NCI-H526 (cell line): ENCODE measurements at places on chromosomes 11 and 22.

GRCh38 chr11:12212174-12212820 lies 101.9 kb downstream of the MICAL2 start:
- no peak for DNase-seq

GRCh38 chr11:117642396-117642795 lies 154.6 kb downstream of the DSCAML1 start:
- no peak for DNase-seq

DNA sequence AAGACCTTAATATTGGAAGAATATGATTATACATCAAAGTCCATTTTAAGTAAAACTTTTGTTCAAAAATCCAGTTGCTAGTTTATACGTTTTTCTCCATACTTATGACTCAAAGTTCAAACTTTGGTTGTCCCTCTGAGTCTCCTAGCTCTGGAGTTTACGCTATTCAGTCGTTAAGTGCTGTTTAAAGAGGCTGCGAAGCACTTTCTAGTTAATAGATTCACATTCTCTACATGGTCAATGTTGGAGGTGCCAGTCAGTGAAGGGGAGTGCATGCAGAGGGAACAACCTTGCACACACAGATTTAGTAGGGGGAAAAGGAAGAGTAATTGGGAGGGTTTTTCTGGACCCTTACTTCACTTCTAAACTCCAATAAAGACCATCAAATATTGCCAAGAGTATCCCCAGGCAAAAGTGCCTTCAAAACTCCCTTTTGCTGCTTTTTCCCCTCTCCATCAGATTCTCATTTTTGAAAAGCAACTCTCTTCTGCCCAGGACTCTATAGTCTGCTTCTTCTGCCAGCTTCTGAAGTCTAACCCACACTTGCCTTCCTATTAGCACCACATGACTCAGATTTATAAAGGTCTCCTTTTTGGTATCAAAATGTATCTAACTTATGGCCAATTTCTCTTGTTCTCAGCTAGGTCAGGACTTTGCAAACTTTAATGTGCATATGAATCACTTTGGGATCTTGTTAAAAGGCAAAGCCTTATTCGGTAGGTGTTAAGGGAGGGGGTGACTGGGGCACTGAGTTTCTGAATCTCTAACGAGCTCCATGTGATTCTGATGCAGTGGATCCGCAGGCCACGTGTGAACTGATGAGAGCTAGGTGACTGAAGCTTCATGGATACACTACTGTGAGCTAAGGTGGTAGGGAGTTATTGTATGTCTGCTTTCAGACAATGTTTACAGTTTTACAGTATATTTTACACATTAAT lies 96.2 kb upstream of the MTMR2 start:
- DNase-seq, result no peak

DNA sequence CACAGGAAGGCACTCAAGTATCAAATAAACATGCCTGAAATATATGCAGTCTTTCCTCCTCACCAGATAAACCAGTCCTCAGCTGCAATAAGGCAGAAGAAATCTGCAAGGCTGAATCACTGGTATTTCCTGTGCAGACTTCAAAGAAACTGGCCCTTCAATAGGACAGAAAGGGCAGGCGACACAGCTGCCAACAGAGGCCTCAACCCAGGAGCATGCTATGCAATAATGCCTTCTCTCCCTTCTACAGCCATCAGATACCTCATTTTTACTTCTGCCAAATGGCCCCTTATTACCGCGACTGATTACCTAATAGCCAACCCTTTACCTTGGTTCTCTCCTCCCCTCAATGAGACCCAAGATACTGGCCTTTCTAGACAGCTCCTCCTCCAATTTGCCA lies 8.0 kb downstream of the NUMA1 start:
- no peak for DNase-seq

GRCh38 chr11:117829369-117829725 lies 4.8 kb upstream of the FXYD2 start:
- DNase-seq, result no peak

DNA sequence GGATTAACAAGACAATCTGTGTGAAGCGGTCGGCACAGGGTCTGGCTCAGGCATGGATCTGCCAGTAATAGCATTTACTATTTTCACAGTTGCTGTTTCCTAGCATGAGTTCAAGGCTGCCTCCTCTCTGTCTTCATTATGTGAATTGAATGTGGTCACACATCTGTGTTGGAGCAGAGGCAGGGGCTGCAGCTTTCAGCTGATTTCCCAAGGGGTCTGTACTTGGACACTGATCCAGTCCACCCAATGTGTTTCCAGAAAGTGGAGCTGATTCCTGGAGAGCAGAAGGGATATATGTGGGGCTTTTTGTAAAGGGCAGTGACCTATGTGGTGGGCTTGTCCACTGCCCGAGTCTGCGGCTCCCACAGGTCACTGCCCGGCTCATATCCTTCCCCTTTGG lies 3.5 kb upstream of the CELSR1 start:
- DNase-seq, result no peak

GRCh38 chr11:15655552-15655951 lies 540.8 kb downstream of the INSC start:
- DNase-seq, result no peak

DNA sequence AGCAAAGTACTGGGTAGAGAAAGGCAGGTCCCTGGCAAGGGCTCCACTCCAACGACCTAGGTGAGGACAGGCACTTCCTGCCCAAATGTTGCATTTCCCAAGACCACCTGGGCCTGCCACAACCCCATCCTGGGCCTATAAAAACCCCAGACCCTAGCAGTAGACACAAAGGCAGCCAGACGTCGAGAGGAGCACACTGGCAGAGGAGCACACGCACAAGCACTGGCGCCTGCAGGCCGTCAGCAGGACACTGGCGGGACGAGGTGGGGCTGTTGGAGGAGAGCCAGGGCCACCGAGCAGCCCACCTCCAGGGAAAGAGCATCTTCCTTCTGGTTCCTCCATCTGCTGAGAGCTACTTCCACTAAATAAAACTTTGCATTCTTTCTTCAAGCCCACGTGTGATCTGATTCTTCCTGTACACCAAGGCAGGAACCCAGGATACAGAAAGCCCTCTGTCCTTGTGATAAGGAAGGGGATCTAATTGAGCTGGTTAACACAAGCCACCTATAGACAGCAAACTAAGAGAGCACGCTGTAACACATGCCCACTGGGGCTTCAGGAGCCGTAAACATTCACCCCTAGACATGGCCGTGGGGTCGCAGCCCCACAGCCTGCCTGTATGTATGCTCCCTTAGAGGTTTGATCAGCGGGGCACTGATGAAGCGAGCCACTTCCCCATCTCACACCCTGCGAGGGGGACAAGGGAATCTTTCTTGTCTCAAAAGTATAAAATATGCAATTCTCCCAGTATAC lies 89.7 kb upstream of the MTMR2 start:
- no peak for DNase-seq

DNA sequence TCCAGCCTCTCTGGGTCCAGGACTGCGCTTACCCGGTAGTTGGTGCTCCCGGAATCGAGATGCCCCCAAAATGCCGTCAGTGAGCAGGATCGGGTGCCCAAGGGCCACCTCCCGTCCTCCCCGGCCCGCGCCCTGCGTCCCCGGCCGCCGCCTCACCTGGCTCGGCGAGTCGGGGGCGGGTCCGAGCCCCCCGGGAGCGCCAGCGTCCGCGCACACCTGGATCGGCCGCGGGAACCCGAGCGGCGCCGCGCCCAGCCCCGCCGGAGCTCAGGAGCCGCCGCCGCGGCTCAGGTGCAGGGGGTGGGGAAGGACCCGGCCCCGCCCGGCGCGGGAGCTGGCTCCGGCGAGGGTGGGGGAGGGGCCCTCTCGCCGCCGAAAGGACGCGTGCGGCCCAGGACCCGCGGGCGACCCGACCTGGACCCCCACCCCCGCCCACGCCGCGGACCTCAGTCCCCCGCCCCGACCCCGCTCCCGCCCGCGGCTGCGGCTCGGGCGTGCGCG lies at the start of gene SHANK2:
TSS of gene SHANK2 (minus strand) at position 309 of the 501 bp plus-strand sequence. CDS start 105,251 bp downstream, outside the sequence.
- DNase-seq, result no peak

DNA sequence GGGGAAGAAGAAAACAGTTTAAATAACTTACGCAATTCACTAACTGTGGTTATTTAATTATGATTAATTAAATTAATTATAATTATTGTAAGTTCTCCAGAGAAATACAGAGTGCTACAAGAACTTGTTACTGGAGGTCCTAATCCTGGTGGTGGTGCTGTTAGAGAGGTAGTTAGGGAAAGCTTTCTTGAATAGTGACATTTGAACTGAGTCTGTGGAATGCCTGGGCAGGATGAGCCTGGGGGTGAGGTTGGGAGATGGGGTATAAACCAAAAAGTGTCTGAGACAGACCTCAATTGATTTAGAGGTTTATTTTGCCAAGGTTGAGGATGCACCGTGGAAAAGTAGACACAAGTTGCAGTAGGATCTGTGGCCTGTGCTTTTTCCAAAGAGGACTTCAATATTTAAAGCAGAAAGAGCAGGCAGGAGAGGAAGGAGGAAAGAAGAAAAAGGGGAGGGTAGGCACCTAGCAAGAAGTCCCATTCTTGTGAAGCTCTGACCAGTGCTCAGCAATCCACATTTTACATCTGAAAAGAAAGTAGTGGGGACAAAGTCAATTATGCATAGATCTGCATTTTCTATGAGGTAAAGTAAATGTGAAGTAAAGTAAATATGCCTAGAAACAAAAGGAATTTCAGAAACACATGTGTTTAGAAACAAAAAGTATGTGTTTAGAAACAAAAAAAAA lies 4.4 kb upstream of the ZNF202 start:
- no peak for DNase-seq

- peak; percentile 82 for DNase-seq
Measured at GRCh38 chr22:17257121-17258001, 38.1 kb upstream of the ADA2 start.

DNA sequence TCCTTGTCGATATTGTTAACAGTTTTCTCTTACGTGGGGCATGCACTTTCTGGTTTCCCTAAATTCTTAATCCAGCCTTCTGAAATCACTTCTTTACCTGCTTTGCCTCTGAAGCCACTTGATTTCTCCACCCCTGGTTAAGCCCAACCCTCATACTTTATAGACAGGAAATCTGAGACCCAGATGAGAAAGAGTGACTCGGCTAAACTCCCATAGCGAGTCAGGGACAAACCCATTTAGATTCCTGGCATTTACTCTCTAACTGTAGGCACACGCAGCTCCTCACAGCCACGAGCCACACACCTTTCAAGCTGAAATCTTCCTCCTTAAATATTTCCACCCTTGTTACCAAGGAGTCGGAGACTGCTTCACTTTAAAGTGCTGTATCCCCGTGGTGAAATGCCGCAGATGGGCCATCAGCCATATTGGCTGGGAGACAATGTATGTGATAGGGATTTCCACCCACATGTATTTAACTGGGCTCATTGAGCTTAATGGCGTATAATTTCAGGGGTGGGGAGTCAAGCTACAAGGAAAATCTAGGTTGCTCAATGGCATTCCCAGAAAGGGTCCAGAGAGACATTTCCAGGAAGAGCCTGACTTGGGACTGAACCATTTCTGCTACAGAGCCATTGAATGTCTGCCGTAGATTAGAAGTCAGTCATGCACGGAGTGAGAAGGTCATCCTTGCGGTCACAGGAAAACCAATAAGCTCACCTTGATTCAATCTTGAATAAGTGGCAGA lies 49.9 kb upstream of the GRK3 start:
- no peak for DNase-seq

DNA sequence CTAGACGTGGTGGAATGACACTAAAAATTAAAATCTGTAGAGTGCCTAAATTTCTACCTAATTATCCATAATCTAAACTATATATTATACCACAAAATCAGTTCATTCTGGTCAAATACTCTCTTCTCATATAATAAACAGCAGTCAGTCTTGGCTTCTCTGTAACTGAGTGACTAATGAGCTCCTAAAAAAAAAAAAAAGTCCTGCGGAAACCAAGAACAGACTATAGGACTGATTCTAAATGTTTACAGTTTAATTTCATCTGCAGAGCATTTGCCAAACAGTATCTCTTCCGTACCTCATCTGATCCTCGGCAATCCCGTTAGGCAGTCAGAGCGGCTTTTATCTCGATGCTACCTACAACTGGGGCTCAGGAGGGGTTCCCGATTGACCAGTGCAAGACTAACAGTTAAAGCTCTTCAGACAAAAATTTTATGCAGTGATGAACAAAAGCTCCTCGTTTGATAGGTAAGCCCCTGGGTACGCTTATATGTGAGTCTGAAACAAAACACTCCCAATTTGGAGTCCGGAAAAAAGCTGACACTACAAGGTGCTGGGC lies 686 bp downstream of the KIF18A start:
- DNase-seq, result peak; percentile 49

DNA sequence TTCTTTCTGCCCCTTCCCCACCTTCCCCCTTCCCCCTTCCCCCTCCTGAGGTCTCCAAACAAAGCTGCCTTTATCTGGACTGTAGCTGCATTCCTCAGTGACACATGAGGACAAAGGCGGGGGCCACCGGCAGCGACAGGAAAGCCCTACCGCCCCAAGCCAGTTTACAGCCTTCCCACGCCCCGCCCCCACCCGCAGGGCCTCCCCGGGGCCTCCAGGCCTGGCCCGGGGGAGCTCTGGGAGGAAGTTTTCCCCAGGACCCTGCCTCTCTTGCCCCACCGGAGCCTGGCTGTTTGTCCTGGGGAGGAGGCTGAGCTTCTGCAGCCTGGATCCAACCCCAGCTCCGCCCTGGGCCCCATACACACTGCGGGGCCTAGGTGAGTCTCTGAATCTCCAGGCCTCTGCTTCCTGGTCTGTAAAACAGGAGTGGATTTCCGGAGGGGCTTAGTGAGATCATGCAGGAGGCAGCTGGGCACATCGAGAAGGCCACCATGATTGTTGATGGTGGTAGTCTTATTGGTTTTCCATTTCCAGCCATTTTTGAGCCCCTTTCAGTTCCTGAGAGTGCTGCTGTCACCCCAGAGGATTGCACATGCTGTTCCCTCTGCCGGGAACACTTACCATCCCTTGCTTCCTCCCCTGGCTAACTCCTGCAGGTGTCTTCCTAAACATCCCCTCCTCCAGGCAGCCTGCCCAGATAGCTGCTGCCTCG lies 130.7 kb downstream of the MN1 start:
- no peak for DNase-seq

- DNase-seq, result no peak
Measured at GRCh38 chr22:50621356-50621880, 6.5 kb downstream of the ARSA start.

DNA sequence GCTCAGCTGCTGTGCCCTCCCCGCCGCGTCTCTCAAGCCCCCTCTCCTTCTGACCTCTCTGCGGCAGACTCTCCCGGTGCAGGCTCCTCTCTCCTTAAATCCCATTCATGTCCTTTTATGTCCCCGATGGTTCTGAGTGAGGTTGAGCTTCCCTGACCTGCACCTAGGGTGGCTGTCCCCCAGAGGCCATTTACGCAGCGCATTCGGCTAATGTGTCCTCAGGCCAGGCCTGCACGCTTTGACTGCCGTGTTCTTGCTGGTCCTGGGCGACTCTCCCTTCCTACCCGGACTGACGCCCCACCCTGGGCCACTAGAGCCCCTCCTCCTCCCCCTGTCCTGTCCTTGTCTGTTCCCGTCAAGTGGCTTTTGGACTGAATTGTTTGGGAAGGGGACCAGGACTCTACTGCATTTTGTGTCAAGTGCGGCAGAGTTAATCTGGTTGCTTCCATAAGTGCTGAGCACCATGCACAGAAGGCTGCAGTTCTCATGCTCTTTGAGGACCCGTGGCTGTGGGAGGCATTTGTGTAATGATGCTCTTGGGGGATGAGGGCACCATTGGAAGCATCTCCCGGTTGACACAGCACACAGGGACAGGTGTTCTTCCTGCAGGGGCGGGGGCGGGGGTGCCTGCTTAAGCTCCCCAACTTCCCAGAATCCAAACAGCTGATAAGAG lies 37.1 kb downstream of the IGHMBP2 start:
- DNase-seq, result no peak

- no peak for DNase-seq
Measured at GRCh38 chr22:42064629-42065028, 6.0 kb downstream of the NAGA start.

GRCh38 chr11:58688789-58689503 lies 42.8 kb downstream of the GLYAT start:
- DNase-seq, result no peak
